ENCODE measurements at places on chromosomes 5 and 9.

GRCh38 chr9:120397453-120397852 is 182.5 kb downstream of the CDK5RAP2 start:
- no peak for DNase-seq
- H3K4me1 ChIP-seq: no peaks in the 10 kb centered on the region
- H3K4me3 ChIP-seq: no peak overlapping the region
- H3K27ac ChIP-seq: no peak overlapping the region

DNA sequence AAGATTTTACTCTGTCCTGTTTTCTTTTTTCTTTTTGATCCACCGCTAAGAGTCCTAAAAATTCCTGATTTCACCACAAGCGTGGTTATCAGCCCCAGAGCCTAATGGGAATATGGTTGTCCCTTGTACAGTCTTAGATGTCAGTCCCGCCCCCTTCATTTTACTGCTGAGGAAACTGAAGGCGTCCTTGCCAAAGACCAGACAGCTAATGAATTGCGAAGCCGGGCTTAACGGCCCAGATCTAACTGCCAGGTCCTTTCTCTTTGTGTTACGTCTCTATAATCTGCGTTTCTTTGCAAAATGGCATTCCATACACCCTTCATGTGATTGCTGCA is 497 bp downstream of the NSA2 start:
- peak overlapping the region; percentile 96 for H3K4me3 ChIP-seq
- H3K27ac ChIP-seq: peak overlapping the region; percentile 68
- H3K27me3 ChIP-seq: no peaks in the 10 kb centered on the region
- DNase-seq: peak; percentile 53
- H3K4me1 ChIP-seq: peaks cover 16% of the 10 kb centered on the region

DNA sequence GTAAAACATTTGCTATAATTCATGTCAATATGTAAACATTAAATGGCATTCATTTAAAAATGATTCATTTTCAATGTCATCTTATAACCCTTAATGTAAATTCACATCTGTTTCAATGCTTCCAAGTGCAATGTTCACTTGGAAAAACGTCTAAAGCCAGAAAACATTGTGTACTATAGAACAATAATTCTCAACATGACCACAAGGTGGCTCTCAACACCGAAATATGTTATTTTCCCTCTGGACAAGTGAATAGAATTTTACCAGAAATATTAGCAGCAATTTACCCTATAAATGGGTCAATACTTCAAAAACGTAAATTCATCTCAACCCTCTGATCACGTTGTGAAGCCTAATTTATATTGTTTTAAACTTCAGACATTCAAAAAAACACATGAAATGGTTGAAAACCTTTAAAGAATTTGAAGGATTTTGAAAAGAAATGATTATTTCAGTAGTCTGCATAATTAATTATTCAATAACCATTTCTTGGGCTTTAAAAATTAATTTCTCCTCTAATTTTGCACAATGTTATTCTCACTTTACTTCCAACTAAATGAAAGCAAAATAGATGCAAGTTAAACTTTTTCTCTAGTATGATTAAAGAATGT is 11.0 kb downstream of the CDH10 start:
- DNase-seq: no peak
- no peak overlapping the region for H3K27ac ChIP-seq
- no peaks in the 10 kb centered on the region for H3K4me1 ChIP-seq
- no peaks in the 10 kb centered on the region for H3K36me3 ChIP-seq
- H3K4me3 ChIP-seq: no peak overlapping the region

- no peak for DNase-seq
- no peaks in the 10 kb centered on the region for H3K27me3 ChIP-seq
- H3K4me3 ChIP-seq: no peak overlapping the region
- no peaks in the 10 kb centered on the region for H3K36me3 ChIP-seq
- no peak overlapping the region for H3K27ac ChIP-seq
These were observed 67.4 kb downstream of the RASGRF2 start for GRCh38 chr5:81027481-81028058.

DNA sequence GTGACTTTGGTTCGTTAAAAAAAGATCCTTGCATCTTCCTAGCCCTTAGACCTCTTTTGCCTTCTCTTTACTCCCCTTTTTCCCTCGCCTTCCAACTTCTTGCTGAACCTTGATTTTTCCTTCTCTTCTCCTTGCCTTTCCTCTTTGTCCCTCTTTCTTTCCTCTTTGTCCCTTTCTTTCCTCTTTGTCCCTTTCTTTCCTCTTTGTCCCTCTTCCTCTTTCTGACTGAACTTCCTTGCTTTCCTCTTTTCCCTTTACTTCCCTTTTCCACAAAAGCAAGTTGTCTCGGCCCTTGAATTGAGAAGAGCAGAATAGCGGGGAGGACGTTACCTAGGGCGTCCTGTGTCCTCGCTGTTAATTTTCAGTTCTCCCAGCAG is 1.4 kb upstream of the MLLT3 start:
- DNase-seq: no peak
- peak overlapping the region; percentile 76 for H3K4me3 ChIP-seq
- peak overlapping the region; percentile 93 for H3K27ac ChIP-seq
- peaks cover 5% of the 10 kb centered on the region for H3K4me1 ChIP-seq
- H3K36me3 ChIP-seq: no peaks in the 10 kb centered on the region

GRCh38 chr5:1443171-1443570 is 2.1 kb downstream of the SLC6A3 start:
- H3K4me3 ChIP-seq: no peak overlapping the region
- no peaks in the 10 kb centered on the region for H3K36me3 ChIP-seq
- H3K27ac ChIP-seq: no peak overlapping the region
- no peak for DNase-seq

DNA sequence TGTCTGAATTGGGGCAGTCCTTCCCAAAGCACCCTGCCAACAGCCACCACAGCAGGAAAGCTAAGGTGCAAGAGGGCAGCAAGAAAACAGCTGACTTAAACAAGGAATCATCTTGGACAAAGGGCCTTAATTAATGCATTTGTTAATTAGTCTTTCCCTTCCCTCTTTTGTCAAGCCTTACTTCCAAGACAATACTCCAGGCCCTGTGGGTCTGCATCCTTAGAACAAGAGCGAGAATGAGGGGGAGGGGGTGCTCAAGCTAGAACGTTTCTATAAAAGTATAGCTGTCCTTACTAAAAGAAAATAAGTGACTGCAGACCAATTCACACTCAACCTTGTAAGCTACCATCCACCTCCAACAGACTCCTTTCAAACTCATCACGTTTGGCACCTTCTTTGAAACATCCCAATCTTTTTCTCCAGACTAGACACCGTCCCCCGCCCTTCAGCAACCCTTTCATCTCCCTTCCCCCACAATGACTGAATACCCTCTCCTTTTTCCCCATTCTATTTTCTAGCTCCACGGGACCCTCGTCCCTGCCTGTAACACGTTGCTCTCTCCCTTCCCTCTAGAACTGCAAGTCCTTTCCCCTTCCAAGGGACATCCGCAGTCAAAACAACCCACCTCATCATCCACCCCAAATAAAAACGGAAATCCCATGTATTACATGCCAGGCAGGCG is 85.7 kb upstream of the RNF38 start:
- DNase-seq: no peak
- H3K4me1 ChIP-seq: peaks cover 6% of the 10 kb centered on the region
- H3K27ac ChIP-seq: peak overlapping the region; percentile 77
- no peaks in the 10 kb centered on the region for H3K36me3 ChIP-seq
- no peaks in the 10 kb centered on the region for H3K27me3 ChIP-seq

GRCh38 chr5:122053181-122054109 is 24.6 kb downstream of the LOX start:
- H3K36me3 ChIP-seq: no peaks in the 10 kb centered on the region
- no peaks in the 10 kb centered on the region for H3K4me1 ChIP-seq
- no peaks in the 10 kb centered on the region for H3K27me3 ChIP-seq
- H3K4me3 ChIP-seq: no peak overlapping the region
- no peak for DNase-seq
- H3K27ac ChIP-seq: no peak overlapping the region

GRCh38 chr5:66769839-66770617 is 173.8 kb downstream of the MAST4 start:
- H3K36me3 ChIP-seq: no peaks in the 10 kb centered on the region
- no peak overlapping the region for H3K27ac ChIP-seq
- DNase-seq: no peak
- no peaks in the 10 kb centered on the region for H3K27me3 ChIP-seq

DNA sequence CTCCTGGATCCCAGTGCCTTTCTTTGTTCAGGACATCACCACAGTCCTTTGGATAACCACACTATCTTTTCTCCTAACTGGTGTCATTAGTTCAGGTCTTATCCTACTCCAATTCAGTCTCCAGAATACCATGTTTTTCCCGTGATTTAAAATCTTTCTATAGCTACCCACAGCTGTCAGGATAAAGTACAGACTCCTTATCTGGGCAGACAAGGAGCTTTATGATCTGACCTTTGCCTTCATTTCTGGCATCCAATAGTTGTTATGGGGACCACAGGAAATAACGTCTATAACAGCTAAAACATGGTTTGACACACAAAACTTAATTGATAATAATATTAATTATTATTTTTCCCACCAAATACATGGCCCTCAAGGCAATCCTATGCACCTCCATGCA is 125.6 kb downstream of the ARL15 start:
- no peak overlapping the region for H3K27ac ChIP-seq
- H3K27me3 ChIP-seq: no peaks in the 10 kb centered on the region
- H3K4me1 ChIP-seq: no peaks in the 10 kb centered on the region
- no peak for DNase-seq
- no peak overlapping the region for H3K4me3 ChIP-seq
- no peaks in the 10 kb centered on the region for H3K36me3 ChIP-seq

DNA sequence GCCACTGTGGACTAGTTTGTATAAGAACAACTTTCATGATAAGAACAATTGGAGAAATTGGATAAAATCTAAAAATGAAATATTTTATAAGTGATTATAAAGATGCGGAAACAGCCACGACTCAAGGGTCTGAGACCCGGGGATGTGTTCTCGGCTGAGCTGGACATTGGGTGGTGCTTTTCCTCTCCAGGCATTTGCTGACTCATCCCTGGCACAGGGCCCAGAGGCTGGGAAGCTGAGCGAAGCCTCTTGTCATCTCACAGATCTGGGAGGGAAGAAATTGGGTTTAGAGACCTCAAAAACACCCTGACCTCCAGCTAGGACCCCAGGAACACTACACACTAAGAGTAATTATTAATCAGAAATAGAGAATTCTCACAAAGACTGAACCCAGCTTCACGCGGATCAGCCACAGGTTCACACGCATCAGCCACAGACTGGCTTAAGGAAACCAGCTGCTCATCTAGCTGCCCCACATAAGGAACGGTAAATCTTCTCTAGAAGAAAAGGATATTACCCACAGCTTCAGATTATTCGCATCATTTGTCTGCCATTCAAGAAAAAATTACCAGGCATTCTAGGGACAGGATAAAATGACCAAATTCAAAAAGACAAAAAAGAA is 2.8 kb upstream of the OR2V1 start:
- no peak overlapping the region for H3K27ac ChIP-seq
- H3K27me3 ChIP-seq: peaks cover 6% of the 10 kb centered on the region
- H3K4me3 ChIP-seq: no peak overlapping the region
- H3K36me3 ChIP-seq: no peaks in the 10 kb centered on the region
- DNase-seq: peak; percentile 42
